K562 (cell line): ENCODE measurements at places on chromosomes 2 and 18.

- no peaks in the 10 kb centered on the region for H3K27me3 ChIP-seq
- DNase-seq, result no peak
- H3K4me3 ChIP-seq, result no peak overlapping the region
- no peaks in the 10 kb centered on the region for H3K36me3 ChIP-seq
These were observed 30.4 kb downstream of the EPAS1 start for GRCh38 chr2:46327627-46328026.

GRCh38 chr2:161004379-161004778, 155.8 kb upstream of the TANK start:
- H3K4me3 ChIP-seq, result no peak overlapping the region
- DNase-seq, result no peak
- H3K4me1 ChIP-seq, result no peaks in the 10 kb centered on the region

- H3K27me3 ChIP-seq, result no peaks in the 10 kb centered on the region
- no peak for DNase-seq
- H3K27ac ChIP-seq, result no peak within 1 kb of the TSS
These were observed at the start of gene SYT4 for GRCh38 chr18:43277164-43277600. TSS of gene SYT4 (minus strand) at chr18:43277490. CDS start at chr18:43277281, 209 bp downstream.

DNA sequence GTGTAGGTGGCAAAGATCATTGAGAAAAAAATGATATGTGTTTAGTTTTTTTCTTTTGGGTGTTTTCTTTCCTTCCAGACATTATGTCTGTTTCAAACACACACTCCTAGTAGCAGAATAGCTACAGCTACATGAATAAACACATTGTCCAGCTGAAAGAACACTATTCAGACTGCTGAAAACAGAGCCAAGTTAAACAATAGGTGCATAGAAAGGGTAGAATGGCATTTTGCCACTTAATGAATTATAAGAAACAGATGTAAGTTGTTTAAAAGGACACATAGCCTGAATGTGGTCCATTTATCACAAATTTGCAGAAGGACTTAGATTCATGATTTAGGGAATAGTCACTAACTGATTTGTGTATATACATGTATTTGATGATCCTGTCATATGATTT, 20.1 kb downstream of the CTLA4 start:
- no peaks in the 10 kb centered on the region for H3K36me3 ChIP-seq
- no peak overlapping the region for H3K27ac ChIP-seq
- H3K4me1 ChIP-seq, result no peaks in the 10 kb centered on the region
- H3K4me3 ChIP-seq, result no peak overlapping the region
- no peak for DNase-seq
- H3K27me3 ChIP-seq, result no peaks in the 10 kb centered on the region

GRCh38 chr2:29317077-29317517, 201.9 kb downstream of the CLIP4 start:
- no peaks in the 10 kb centered on the region; the same call in 2 of the 3 replicates for H3K27me3 ChIP-seq
- no peak for DNase-seq
- H3K27ac ChIP-seq, result no peak overlapping the region
- no peaks in the 10 kb centered on the region for H3K36me3 ChIP-seq
